ENCODE measurements at places on chromosomes 1 and 21.

DNA sequence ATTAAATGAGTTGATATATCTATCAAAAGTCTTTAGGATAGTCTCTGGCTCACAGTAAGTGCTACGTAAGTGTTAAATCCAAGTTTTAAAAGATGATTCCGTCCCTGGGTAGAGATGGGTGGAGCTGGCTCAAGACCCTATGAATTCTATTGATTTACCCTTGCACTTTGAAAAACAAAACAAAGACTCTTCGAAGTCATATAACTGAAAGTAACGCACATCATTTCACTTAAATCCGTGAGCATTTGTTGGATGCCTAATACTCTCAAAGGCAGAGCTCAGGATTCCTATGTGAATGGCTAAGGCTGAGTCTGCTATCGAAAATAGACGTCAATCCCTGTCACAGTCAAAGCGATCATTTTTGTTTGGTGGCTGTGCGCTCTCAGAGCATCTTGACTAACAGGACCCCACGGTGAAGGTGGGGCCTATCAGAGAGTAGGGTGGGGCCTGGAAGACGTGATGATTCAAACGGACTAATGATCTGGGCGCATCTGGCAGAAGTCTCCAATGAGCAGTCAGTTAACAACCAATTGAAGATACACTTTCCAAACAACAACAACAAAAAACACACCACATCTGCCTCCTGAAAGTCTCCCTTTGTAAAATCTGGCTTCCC lies 1.2 kb upstream of the NUCKS1 start:
- no peak for DNase-seq

- DNase-seq = no peak
These were observed 169.5 kb upstream of the GALNT2 start for GRCh38 chr1:229897501-229897900.

DNA sequence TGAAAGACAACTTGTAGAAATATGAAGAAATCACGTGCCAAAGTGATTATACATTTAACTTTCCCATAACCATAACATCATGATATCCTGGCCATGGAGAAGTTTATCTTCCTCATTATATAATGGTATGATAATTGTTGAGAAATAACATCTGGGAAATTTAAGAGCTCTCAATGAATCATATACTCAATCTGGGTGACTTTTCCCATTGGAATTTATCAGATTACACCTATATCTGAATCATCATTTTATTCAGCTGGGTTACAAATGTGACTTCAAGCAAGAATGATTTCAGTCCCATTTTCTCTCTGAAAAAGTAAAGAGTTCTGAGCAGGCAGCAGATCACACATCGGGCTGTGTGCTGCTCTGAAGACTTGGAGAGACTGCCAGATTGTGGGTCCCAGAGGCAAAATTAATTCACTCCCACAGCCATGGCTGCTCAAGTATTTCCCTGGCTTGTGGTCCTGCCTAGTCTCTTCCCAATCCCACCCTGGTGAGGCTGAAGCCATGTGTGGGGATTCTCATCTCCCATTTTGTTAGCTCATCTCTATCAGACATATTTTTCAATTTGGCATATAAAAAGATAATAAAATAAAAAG lies 278.0 kb downstream of the MRPL39 start:
- DNase-seq = no peak

GRCh38 chr1:35558374-35559316 lies 1.0 kb downstream of the NCDN start:
- DNase-seq = no peak

- no peak for DNase-seq
These were observed 27.7 kb downstream of the TRIM11 start for GRCh38 chr1:228378873-228379460.

- DNase-seq = no peak
These were observed 52.9 kb downstream of the LRRC8D start for GRCh38 chr1:89873770-89874169.

- no peak for DNase-seq
These were observed 1.9 kb upstream of the TPM3 start for GRCh38 chr1:154193821-154194220.

- DNase-seq = no peak
These were observed 44.6 kb upstream of the DNASE2B start for GRCh38 chr1:84353695-84354094.

DNA sequence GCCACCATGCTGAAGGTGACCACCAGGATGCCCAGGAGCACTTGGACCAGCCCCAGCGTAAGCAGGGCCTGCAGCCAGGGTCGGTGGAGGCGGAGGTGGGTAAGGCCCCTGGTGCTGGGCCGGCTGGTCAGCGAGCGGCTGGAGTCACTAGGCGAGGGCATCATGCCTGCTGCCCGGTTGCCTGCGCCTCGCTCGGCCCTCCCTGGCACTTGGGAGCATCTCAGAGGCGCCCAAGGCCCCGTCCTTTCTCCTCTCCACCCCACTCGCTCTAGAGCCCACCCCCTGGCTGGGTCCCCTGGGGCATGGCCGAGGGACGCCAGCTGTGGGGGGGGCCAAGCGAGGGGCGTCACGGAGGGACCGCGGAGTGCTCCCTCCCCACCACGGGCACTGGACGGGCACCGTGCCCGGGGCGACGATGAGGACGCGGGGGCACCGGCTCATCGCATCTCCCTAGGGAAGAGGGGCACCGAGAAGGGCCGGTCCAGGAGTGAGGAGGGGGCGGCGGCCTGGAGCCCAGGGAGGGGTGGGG lies 505 bp downstream of the ENTREP3 start:
- DNase-seq = peak; percentile 27

- DNase-seq = peak; percentile 44
These were observed 730 bp downstream of the CDC42 start for GRCh38 chr1:22053017-22053860.

- no peak for DNase-seq
These were observed 84.9 kb downstream of the SIM2 start for GRCh38 chr21:36783612-36784374.

- no peak for DNase-seq
These were observed 13.0 kb upstream of the PEAR1 start for GRCh38 chr1:156880473-156880872.

DNA sequence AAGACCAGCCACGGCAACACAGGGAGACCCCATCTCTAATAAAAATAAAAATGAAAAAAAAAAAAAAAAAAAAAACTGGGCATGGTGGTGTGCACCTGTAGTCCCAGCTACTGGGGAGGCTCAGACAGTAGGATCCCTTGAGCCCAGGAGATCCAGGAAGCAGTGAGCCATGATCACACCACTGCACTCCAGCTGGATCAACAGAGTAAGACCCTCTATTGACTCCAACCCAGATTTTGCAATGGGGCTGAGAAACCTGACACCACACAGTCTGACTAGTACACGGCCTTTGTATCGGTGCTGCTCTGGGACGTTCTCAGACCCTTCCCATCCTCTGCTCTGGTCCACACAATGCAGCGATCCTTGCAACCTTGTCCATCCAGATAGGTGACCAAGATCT lies 31.8 kb downstream of the SPATA21 start:
- DNase-seq = no peak

- no peak for DNase-seq
These were observed 27.5 kb upstream of the STMN1 start for GRCh38 chr1:25933479-25934365.

DNA sequence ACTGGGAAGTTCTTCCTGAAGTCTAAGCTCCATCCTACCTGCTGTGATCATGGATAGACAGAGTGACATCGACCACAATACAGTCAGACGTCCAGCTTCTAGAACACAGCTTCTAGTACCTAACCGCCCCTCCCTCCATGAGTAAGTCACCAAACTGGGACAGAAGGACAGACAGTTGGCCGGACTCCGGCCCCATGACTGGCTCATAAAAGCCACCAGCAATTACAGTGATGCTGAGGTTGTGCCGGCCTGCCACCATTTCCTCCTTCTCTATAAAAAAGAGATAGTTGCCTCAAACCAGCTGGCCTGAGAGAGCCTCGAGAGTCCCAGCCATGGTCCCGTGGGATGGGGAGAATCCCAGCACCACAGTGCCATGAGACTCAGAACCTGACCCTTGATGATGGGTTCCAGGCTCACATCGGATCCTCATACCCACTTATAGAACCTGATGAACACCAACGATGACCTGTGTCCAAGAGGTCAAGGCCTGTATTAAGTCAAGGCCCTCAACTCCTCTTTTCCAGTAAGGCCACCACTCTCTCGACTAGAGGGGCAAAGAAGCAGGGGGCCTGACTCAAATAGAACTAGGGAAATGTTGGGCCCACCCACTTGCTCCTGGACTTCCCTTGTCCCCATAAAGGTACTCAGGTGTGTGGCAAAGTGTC lies 3.4 kb downstream of the MEF2D start:
- no peak for DNase-seq

- no peak for DNase-seq
These were observed 9.0 kb downstream of the ATP8B2 start for GRCh38 chr1:154334079-154335024.

- no peak for DNase-seq
These were observed 91.7 kb downstream of the TTC3 start for GRCh38 chr21:37164742-37165141.

GRCh38 chr21:37228003-37228400 lies 39.1 kb downstream of the VPS26C start:
- DNase-seq = no peak

- no peak for DNase-seq
These were observed 115.1 kb downstream of the LHX4 start for GRCh38 chr1:180345148-180345547.

DNA sequence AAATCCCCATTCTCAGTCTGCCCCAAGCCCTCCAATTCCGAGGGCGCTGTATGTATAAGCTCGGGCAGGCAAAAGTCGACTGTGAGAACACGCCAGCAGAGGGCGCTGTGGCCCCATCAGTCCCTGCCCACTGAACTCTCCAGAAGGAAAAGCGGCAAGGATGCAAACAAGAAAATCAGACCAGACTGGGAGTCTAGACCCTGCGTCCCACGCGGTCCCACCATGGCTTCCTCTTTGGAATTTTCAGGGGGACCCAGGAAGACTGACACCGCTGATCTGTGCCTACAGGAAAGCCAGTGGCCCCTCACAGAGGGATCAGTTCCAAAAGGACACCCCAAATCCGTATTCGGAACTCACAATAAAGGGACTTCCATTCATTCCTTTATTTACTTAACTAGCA lies 19.5 kb downstream of the TEX35 start:
- DNase-seq = peak; percentile 15

GRCh38 chr1:5111581-5111980 lies 457.2 kb downstream of the AJAP1 start:
- DNase-seq = no peak

GRCh38 chr1:213685992-213686582 lies 301.7 kb upstream of the PROX1 start:
- DNase-seq = no peak

- DNase-seq = no peak
These were observed 33.9 kb downstream of the SLC66A1 start for GRCh38 chr1:19346026-19346425.

- DNase-seq = no peak
These were observed 125.6 kb upstream of the LMO4 start for GRCh38 chr1:87202922-87203655.

DNA sequence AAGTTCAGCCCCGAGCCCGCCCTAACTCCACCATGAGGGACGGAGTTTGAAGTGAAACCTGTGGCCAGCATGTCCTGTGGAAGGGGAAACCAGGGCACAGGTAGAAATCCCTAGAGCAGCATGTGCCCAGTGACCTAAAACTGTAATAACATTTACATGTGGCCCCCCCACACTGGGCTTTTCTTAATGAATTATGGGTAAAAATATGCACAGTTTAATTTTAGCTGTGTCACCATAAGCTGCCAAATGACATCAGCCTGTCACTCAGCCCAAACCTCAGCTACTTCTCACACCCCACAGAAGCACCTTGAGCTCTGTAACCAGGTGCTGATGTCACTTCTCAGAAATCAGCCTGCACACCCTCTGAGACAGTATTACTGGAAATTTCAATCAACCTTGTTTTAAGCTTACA lies 50.0 kb upstream of the SLC19A1 start:
- no peak for DNase-seq

All from NCI-H1105 (cell line).